ENCODE measurements at places on chromosomes 6 and 20.

DNA sequence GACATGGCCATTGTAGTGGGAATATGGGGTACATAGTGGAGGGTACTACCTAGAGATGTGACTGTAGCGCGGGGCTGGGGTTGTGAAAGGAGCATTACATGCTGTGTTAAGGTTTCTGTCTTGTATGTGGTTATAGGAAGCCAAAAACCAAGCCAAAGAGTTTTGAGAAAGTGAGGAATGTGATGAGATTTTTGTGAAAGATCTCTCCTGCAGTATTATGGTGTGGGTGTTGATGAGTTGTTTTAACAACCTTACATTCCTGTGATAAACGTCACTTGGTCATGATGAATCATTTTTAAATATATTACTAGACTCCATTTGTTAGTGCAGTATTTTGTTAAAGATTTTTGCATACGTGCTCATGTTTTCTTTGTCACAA, 48.9 kb downstream of the ZFAND3 start:
- no peak for DNase-seq

GRCh38 chr6:19734519-19734918, 102.7 kb upstream of the ID4 start:
- no peak for DNase-seq

DNA sequence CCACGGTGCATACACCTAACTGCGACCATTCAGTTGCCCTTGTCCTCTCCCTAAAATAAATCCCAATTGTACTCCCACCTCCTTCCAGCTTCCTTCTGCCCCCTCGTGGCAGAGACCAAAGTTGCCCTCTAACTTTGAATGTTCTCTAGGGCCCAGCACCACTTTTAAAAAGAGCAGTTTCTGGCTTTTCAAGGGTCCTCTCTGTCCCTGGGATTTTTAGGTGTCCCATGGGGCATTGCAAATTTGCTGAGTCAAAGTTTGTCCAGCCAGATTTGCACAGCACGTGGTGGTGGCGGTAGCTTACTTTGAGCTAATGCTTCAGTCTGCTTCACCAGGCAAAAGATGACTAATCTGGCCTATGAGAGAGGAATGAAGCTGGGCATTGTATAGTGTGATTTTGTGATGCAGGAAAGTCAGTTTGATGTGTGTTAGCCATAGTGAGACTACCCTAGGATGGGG, 100.2 kb downstream of the PERP start:
- no peak for DNase-seq

DNA sequence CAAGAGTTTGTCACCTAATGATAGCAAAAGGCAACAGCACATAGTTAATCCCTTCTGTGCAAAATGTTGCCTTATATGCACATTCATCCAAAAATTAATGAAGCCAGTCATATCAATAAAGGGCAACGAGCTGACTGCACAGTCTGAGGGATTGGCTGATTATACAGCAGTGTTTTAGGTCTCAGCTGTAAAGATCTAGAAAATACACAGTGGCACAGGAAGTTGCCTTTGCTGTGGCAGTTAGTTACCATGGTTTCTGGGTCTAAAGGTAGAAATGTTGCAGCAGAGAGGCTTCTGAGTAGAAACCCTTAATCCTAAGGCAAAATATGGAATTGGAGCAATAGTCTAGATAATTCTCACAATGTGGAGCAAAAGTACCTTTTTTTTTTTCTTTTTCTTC, 89.7 kb downstream of the SMPDL3A start:
- no peak for DNase-seq

DNA sequence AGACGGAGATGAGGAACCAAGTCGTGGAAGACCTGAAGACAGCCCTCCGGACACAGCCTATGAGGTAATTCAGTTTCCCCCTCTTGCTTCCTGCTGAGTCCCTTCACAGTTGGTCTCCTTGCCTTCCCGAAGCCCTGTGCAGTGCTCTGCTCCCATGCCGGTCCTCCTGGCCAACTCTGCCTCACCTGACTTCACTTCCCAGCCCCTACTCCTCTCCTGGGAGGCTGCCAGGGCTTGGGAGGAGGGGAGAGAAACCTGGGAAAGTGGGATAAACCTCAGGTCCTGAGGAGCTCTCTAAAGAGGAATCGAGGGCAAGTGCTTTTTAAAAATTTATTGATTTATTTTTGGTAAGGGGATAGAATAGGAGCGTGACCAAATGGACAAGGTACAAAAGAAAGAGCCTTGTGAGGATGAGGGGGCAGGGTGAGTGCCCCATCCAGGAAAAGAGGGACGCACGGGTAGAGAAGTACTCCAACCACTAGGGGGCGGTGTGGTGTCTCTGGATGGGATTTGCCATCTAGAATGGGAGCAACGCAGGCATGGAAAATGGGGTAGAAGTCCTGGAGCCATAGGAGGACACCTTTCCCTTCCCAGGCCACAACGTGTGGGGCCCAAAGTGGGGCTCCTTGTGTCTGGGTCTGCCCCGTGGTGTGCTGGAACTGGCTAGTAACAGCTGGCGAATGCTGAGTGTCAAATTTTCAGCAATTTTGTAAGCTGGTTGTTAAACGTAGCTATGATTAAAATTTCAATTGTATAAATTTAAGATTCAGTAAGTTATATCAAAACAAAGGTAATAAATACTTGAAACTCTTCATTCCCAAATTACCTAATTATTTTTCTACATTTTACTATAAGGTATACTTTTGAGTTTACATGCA, 69.0 kb downstream of the MOCS1 start:
- DNase-seq: peak; percentile 33

- DNase-seq: no peak
Observed at GRCh38 chr6:16985513-16986284, 116.2 kb upstream of the STMND1 start.

DNA sequence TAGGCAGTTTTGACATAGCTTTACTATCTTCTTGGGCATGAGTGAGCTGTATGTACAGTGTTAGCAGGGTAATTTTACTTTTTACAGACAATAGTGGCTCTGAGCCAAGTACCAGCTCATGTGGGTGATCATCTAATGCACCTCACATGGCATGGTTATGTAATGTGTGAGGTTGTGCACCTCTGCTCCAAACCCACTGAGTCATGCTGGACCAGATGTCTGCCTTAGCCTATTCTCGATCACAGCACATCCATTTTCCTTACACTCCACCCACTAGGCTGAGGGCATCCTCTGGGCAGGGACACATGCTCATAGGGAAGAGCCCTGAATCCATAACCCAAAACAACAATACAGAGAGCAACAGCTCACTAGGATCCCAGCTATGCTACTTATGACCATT, 71.6 kb upstream of the FBXL4 start:
- no peak for DNase-seq

GRCh38 chr6:168194732-168195567, 115.9 kb upstream of the FRMD1 start:
- no peak for DNase-seq

All from effector CD4-positive, alpha-beta T cell (primary cell).